ENCODE measurements at places on chromosomes 2 and 18.

GRCh38 chr2:68341062-68341329 lies 21.2 kb upstream of the CNRIP1 start:
- DNase-seq = no peak

- peak; percentile 13 for DNase-seq
These were observed 74.7 kb upstream of the TMEM200C start for GRCh38 chr18:5969989-5970403.

DNA sequence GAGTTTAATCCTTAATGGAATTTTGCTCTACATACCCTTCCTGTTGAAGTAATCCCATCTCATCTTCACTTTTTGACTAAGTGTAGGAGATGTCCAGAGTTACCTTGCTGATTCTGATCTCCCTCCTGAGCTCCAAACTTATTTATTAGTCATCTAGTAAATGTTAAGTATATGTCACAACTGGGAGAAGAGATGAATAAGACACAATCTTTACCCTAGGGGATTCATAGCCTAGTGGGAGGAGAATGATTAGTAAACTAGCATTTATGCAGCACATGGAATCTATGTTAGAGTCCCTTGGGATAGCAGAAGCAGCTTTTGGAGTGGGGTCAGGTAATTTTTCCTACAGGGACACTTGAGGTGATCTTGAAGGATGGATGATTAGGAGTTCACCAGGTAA lies 20.7 kb downstream of the ACVR2A start:
- DNase-seq = no peak

DNA sequence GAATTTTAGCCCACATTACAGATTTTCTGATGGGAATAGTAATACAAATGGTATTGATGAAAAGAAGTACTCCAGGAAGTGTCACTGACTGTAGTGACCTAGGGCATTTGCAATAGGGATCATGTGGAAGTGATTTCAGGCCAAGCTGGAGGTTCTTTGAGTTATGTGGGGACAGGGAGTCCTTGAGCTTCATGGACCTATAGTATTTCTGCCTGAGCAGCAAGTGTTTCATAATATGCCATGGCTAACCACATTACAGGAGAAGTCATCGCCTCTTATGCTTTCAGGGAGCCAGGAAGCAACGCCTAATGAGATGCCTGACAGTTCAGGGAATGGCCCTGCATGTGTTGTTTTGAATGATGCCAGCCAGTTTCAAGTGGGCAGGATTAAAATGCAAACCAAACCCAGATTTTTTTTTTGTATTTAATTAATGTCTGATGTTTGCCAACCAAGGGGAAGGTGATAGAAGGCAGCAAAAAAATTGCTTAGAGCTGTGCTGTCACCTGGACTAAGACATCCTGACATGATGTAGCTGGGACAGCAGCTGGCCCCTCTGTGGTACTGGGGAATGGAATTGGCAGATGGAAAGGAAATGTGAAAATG lies 109.5 kb downstream of the RAPGEF4 start:
- DNase-seq = no peak

- no peak for DNase-seq
These were observed 142.8 kb upstream of the ID2 start for GRCh38 chr2:8538931-8539621.

DNA sequence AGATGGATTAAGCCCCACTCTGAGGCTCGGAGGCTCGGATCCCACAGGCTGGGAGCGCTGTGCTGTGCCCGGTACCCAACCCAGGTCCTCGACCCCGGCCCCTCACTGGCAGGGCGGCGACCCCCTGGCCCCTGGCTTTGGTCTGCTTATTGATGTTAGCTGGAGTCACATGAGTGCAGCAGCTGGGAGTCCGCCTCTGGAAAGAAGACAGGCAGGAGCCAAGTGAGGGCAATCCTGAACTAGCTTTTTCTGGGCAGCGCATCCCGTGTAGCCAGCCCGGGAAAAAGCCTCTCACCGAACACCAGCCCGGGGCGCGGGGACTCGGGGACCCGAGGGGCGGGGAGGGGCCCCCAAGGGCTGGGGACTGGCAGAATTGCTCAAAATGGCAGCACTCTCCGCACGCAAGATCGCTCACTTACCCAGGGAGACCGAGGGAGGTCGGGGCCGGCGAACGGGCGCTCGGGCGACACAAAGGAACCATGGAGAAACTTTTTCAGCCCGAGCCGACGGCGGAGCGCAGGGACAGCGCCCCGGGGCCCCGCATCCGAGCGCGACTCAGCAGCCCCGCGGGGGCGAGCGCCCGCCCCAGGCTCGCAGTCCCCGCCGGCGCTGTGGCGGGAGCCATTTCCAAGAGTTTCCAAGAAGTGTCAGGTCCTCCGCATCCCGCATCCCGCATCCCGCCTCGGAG lies 567 bp downstream of the TMEM200C start:
- no peak for DNase-seq

GRCh38 chr18:37483221-37483971 lies 82.2 kb downstream of the CELF4 start:
- DNase-seq = peak; percentile 62

- DNase-seq = no peak
These were observed 266.6 kb upstream of the MYT1L start for GRCh38 chr2:2597712-2598111.

DNA sequence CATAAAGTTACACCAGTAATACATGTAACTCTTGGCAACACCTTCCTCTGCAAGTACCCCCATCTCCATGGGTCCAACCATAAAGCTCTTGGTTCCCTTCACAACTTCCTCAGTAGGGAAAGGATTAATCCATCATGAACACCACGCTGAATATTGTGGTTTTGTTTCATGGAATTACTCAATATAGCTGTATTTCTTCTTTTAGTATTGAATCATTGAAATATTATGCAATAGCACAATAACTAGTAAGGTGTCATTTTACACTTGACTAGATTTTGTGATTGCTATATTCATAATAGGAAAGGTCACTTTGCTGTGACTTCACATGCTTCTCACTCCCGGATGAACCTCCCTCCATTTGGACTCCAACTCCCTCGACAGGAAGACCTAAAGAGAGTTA lies 29.7 kb upstream of the PID1 start:
- no peak for DNase-seq

GRCh38 chr18:28007841-28008240 lies 169.1 kb downstream of the CDH2 start:
- DNase-seq = no peak

GRCh38 chr18:33014060-33014796 lies 241.4 kb upstream of the KLHL14 start:
- no peak for DNase-seq

DNA sequence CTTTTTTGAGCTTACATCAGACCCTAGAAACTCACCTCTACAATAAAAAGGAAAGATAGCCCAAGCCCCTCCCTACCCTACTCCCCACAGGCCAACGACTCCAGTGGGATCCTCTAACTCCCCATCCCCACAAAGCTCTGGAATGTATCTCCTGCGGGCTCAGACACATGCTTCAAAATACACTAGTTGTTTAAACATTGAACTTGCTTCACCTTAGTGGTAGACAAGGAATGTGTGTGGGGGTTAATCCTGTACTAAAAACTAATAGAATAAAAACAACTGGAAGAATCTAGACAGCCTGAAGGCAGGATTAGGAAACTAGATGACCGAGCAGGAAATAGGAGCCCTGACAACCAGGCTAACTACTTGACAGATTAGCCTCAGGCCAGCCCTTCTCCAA lies 211.5 kb downstream of the SUCLG1 start:
- DNase-seq = no peak

DNA sequence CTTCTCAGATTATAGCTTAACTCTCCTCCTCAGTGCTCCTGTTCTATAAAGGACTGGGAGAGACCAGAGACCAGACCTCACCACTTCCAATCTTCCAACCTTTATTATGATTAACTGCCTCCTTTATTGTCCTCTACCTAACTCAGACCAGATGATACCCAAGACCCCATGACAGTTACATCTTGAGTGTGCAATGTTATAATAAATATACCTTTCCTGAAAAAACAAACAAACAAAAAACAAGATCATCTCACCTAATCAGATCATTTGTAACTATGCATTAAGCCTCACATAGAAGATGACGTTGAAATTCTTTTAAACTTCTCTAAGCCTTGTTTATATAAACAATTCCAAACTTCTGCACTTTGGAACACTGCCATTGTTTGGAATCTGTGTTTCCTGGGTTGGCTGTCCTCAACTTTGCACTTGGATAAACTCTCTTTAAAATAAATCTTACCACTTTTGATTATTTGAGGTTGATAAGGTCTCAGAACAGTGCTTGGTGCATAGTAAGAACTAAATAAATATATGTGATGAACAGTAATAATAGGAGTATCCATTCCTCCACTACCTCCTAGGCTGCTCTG lies 342.7 kb downstream of the TDRD15 start:
- DNase-seq = no peak

DNA sequence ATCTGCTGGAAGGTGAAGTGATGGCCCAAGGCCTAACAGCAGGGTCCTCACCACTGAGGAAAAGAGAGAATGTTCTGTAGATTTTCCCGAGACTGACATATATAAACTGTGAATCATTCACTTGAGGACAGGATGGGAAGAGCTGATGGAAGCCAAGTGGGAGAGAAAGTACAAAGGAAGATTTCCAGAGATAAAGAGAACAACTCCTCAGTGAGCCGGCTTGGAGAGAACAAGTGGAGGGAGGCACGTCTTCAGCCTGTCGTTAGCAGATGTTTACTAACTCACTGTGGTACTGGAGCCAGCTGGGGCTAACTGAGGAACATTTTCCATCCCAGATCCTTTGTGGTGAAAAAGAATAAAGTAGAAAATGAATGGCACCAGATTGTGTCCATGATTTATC lies 552.9 kb upstream of the TNP1 start:
- DNase-seq = no peak

GRCh38 chr18:5295231-5295920 lies at the start of gene ZBTB14:
TSS of gene ZBTB14 (minus strand) at chr18:5295726. CDS start at chr18:5293246, 2,480 bp downstream.
- peak; percentile 43 for DNase-seq

DNA sequence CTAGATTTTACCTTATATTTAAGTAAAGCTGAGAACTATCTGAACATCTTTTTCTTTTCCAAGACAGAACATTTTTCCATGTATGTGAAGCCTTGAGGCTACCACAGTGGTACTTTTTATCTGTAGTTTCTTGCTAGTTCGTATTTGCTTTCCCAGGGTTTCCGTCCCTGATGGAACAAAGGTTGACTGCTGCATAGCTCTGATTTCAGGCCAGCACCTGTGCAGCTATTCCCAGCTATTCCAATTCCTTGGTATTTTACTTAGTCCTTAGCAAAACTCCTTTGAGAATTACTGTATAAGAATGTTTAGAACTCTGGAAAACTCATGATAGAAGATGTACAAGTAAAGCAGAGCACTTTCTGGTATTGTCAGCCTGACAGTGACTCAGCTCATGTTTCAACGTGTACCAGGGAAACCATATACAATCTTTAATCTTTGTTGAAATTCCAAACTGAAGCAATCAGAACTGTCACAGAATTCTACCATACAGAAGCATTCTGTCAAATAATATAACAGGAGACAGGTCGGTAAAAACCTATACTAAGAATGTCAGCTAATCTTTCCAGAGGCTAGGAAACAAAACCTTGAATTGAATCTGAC lies 162.2 kb downstream of the PKP4 start:
- no peak for DNase-seq

DNA sequence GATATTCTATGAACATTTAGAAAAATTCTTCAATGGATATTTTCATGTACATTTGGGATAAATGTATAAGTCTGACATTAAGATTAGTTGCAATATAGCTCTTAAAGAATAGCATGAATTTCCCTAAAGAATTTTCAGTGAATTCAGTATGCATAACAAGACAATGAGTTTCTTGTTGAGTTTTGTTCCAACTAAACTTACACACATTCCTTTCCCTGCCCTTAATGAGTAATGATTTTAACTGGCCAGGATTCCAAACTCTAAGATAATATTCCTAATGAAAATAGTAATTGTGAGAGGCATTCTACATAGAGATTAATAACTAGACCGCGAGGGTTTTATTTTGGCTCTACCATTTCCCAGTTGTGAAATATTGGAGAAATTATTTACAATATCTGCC lies 390.3 kb upstream of the GALNT5 start:
- DNase-seq = no peak

DNA sequence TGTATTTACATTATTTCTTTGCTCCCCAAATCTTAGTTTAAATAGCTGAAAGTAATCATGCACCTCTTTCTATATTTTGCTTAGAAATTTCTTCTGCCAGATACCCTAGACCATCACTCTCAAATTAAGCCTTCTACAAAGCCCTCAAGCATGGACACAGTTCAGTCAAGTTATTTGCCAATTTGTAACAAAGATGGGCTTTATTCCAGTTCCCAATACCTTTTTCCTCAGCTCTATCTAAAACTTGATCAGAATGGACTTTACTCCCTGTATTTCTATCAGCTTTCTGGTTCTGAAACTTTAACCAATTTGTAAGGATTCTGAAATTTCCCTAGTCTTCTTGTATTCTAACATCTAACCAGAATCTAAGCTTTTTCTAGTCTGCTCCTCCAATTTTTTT lies 56.6 kb downstream of the SYT4 start:
- DNase-seq = no peak

DNA sequence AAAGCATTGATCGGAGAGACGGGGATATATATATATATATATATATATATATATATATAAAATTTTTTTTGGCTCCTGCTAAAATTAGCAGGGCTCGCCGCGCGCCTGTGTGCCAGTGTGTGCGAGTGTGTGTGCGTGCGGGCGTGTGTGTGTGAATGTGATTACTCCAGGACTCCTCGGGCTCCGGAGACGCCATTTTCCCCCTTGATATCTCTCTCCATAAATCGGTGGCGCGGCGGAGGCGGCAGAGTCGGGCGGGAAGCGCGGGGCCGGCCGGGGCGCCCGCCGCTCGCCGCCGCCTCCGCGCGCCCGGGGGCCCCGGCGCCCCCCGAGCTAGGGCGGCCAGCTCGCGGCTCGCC lies 795 bp upstream of the SETBP1 start:
- peak; percentile 42 for DNase-seq

GRCh38 chr2:55169359-55169758 lies 62.7 kb downstream of the CLHC1 start:
- DNase-seq = no peak

- no peak for DNase-seq
These were observed 45.9 kb upstream of the ARL4C start for GRCh38 chr2:234542742-234543141.

GRCh38 chr2:729376-729861 lies 52.2 kb upstream of the TMEM18 start:
- DNase-seq = no peak

DNA sequence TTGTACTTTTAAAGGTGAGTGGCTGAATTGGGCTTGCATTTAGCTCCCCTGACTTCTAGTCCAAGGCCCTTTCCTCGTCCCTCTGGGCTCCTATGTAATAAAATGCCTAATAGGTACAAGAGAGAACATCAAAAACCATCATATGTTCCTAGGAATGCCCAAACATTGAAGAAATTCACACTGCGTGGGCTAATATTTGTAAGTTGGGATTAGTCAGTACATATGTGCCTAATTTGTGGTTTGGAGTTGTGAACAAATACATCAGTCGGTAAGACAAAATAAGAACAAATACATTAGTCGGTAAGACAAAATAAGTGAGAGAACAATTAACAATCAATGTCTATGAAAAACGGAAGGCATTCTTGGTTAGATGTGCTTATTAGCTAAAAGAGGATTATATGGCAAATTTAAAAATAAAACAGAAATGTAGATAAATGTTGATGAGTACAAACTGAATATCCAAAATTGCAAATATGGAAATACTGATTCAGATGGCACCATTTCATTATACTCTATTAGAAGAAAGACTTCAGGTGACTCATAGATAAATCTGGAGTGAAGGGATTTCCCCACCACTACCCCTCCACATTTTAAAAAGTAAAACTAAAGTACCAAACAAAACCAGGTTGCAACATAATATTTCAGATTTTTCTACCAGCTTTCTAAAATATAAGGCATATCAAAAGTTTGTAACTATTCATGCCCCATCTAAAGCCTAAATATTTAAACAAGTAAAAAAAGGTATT lies 325.4 kb downstream of the ZEB2 start:
- DNase-seq = no peak

Measured in SW480 (cell line).